H4 (cell line): ENCODE measurements at places on chromosomes 5 and 9.
A peak's percentile ranks its signal among the peaks of the same experiment; 100 is the strongest.

DNA sequence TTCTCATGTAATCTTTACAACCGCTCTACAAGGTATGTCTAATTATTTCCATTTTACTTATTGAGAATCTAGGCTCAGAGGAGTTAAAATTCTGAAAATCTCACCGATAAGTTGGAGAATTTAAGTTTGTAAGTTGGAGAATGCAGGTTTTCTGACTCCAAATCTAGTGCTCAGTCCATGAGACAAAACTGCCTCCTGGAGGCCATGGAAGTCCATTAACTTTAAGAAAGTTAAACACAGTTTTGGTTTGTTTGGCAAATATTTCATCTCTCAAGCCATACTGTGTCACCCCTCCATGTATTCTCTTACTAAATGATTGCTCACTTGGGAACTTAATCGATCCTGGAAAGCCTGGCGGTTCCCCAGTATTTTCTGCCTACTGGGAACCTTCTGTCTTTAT is 52.6 kb downstream of the INIP start:
- DNase-seq, result no peak

DNA sequence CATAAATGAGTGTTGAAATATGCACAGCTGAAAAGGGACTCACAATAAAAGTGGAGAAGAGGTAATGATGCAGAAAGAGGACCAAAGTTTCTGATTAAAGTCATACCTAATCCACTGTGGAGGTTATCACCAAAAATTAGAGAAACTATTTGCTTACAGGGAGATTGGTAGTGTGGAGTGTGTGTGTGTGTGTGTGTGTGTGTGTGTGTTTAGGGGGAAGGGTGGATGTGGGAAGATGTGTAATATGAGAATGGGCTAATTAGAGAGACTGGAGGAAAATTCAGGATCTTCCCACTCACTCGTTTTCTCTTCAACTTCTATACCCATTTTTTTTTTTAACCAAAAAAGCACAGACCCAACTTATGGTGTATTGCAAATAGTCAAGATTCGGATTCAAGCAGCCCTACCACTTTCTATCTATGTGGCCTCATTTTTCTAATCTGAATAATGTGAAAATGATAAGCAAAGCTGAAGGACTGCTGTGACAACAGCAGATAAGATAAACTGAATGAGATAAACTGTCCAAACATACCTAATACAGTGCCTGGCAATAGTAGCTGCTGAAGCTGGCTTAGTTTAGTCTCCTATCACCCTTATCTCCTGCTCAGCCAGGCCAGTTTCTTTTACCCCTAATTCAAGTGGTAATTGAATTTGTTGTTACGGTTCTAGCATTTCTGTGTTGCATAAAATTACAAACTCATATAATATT is 501.1 kb downstream of the KDM4C start:
- DNase-seq, result no peak

GRCh38 chr9:13166996-13167395 is 112.5 kb downstream of the MPDZ start:
- no peak for DNase-seq

- peak; percentile 86 for DNase-seq
These were observed at the start of gene NOTCH1 for GRCh38 chr9:136545965-136546696. NOTCH1 (minus strand) TSS chr9:136546048; CDS start chr9:136545786, 262 bp downstream.

- DNase-seq, result no peak
These were observed 193.1 kb downstream of the DCP2 start for GRCh38 chr5:113169720-113170119.

GRCh38 chr9:128026773-128027541 is 40.2 kb downstream of the NAIF1 start:
- DNase-seq, result no peak

- no peak for DNase-seq
These were observed 50.2 kb downstream of the PSMB7 start for GRCh38 chr9:124365036-124365435.

DNA sequence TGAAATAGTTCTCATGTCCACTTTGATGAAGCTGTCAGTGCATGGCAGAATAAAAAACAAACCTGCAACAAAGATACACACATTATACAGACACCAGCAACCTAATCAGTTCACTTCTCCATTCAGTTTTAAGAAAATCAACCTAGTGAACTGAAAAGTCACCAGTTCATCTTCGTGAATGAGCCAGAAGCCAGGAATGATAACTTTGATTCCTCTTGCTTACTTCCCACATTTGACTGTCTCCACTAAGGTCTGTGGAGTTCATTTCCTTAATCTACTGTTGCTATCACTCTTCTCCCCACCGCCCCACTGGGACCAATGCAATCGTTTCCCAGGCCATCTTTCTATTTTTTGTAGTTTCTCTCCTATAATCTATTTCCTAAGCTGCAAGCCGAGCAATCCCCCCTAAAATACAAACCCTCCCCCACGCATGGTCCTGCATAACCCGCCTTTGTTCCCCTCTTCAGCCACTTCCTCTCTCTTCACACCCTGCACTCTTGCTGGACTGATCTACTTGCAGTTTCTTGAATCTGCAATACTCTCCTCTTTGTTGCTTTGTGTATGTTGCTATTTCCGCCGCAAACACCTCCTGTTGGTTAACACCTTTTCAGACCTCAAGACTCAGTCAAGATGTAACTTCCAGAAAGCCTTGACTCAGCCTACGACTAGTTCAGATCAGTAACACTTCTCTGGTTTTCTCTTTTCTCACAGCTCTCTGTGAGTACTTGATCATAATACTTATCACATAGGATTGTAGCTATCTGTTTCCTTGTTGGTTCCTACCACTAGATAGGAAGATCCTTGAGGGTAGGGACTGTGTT is 16.6 kb downstream of the STOM start:
- DNase-seq, result no peak

- no peak for DNase-seq
These were observed 146.8 kb downstream of the EBF1 start for GRCh38 chr5:158952951-158953350.

- DNase-seq, result peak; percentile 35
These were observed at the start of gene ACO1 for GRCh38 chr9:32384364-32385151. ACO1 (plus strand) TSS chr9:32384643; CDS start chr9:32405507, 20,864 bp downstream.

DNA sequence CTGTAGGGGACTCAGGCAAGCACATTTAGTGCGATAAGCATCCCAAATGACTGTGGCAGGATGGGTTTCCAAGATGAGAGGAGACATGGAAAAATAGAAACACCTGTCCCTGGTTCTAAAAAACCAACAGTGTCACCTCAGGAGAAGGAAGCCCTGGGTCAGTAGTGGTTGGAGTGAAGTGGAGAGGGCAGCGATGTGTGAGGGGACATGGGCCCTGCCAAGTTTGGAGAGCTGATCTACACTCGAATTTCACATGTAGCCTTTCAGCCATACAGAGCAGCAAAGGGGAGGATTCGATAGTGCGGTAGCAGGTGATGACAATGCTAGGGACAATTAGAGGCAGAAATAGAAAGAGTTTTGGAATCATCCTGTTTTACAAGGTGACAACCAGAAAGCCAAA is 32.6 kb upstream of the LHX2 start:
- no peak for DNase-seq

DNA sequence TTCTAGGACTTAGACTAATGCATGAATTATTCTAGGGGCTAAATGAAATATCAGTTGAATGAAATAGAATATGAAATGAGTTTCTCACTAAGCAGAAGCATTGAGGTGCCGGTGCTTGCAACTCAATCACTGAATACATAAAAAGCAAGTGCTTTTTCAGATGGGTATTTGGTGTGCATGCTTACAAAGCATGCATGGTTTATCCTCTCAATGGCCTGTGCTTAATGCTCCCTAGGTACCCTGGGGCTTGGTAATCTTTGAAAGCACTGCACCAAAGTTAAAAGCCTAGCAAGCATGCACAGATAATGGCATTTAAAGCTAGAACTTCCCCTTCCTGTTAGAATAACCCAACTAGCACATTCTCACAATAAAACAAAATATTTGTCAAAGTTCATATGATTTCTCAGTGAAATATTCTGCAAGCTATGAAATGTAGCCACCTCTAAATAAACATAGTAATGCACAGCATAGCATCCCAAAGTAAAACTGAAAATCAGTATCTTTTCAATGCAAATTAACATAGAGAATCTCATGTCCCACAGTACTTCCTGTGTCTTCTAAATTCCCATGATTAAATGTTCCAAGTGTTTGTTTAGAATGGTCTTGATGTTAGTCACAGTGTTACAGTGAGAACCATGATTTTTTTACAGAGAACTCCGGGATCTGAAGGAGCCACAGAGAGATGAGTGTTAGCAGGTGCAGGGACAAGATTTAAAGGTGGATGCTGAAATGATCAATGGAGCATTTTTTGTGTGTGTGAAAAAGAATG is 143.4 kb upstream of the CDH6 start:
- no peak for DNase-seq

GRCh38 chr9:116336133-116336862 is 182.7 kb downstream of the PAPPA start:
- no peak for DNase-seq

- DNase-seq, result no peak
These were observed 133.1 kb downstream of the MACIR start for GRCh38 chr5:103391659-103392058.

GRCh38 chr5:179766726-179767455 is 26.9 kb upstream of the LTC4S start:
- no peak for DNase-seq

DNA sequence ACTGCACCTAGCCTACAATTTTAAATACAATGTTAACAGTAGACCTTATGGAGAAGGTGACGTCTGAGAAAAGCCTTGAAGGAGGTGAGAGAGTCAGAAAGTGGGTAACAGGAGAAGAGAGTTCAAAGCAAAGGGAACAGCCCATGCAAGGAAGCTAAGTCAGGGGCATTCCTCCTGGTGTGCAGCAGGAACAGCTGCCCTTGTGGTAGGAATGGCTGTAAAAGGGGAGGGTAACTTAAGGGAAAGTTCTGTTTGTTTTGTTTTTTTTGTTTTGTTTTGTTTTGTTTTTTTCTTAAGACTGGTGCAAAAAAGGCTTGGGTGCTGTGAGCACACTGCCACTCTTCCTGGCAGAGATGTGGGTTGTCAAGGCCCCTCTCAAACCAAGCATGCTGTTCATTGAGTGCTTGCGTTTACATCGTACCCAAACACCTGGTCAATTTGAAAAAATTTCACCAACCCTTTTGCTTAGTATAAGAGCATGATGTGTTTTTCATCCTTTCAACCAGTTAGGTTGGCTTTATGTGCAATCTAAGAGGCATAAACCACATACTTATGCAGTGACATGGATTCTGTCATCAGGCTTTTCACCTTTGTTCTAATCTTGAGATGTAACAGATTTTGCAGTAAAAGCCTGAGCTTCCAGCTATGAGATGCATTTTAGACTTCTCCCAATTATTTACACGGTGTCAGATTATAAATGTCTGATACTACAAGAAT is 279.7 kb downstream of the GLIS3 start:
- no peak for DNase-seq

DNA sequence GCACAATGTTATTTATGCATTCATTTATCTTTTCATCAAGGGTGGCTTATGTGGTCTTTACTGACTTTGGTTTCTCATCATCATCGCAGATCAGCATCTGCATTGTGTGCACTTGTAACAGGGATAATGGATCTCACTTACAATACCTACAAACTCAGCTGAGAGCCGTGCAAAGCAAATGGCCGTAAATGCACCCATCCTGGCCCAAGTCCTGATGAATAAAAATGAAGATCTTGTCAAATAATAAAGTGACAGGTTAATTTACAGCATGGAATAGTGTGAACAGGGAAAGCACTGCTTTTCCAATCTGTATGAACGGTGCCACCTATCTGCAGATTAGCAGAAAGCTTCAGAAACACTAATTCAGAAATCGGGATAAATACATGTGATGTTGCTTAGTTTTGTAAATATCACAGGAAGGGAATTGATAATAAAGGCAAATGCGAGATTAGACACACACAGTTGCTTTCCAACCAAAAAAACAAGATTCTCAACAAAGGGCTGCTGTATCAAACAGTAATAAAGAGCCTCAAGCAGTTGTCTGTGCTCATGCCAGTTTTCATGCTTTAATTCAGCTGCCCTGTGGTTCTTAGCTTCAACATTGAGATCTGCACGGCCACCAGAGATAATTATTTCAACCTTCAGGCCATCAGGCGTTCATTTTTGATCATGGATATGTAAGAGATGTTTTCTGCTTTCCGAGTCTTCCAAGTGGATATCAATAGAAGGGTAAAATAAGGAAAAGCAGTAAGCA is 153.4 kb upstream of the POU5F2 start:
- DNase-seq, result peak; percentile 9

GRCh38 chr9:103991698-103992097 is 102.4 kb upstream of the SMC2 start:
- DNase-seq, result no peak

- no peak for DNase-seq
These were observed 8.7 kb downstream of the GRM6 start for GRCh38 chr5:178986326-178986960.

GRCh38 chr5:6472792-6473191 is 24.1 kb downstream of the UBE2QL1 start:
- no peak for DNase-seq

GRCh38 chr9:101467690-101468089 is 32.1 kb upstream of the ALDOB start:
- DNase-seq, result no peak

GRCh38 chr5:73564018-73564417 is 1.4 kb downstream of the ANKRA2 start:
- DNase-seq, result no peak

GRCh38 chr5:1782385-1783215 is 17.0 kb downstream of the MRPL36 start:
- no peak for DNase-seq

DNA sequence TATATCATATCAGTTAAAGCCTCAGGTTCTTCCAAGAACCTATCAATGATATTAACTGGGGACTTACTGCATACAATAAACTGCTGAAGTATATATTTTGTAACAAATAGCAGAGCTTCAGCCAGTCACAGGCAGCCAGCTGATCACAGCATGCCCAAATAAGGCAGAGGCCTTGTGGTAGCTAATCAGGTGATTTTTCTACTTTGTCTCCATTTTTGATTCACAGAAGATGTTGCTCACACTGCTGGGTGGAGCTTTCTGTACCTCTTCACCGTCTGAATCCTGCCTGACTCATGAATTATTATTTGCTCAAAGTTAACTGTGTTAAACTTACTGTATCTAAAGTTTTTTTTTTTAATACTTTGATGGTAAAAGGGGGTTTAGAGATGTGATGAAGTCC is 357.4 kb downstream of the PSAT1 start:
- DNase-seq, result no peak

- DNase-seq, result no peak
These were observed 43.2 kb upstream of the ANKH start for GRCh38 chr5:14914623-14915260.

GRCh38 chr9:111158363-111158762 is 120.1 kb upstream of the LPAR1 start:
- no peak for DNase-seq
